ENCODE measurements at places on chromosomes 16 and 17.

DNA sequence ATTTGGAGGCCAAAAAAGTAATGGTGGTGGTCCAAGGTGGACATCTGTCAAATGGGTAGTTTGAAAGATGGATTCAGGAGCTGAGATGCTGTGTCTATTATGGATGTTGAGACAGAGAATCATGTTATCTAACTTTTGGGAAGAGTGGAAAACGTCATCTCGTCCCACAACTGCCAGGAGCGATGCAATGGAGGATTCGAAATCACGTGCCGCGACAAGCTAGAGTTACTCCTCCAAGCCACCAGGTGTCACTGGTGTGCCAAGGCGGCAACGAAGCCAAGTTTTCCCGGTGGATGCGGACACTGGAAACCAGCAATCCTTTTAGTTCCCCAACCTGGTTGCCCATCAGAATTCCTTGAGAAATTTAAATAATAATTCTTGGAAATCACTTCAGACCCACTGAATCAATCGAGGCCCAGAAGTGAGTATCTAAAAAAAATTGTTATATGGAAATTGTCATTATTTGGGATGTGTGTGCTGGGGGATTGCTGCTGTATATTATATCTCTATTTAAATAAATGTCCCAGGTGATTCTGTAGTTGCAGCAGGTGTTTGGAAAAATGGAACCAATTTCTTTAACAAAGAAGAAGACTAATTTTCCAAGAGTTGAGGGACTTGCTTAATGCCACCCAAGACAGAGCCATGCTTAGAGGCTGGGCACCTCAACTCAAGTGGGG is 206.1 kb downstream of the HAPSTR1 start:
- DNase-seq, result no peak

GRCh38 chr17:57369509-57369945 is 113.2 kb downstream of the MSI2 start:
- no peak for DNase-seq

DNA sequence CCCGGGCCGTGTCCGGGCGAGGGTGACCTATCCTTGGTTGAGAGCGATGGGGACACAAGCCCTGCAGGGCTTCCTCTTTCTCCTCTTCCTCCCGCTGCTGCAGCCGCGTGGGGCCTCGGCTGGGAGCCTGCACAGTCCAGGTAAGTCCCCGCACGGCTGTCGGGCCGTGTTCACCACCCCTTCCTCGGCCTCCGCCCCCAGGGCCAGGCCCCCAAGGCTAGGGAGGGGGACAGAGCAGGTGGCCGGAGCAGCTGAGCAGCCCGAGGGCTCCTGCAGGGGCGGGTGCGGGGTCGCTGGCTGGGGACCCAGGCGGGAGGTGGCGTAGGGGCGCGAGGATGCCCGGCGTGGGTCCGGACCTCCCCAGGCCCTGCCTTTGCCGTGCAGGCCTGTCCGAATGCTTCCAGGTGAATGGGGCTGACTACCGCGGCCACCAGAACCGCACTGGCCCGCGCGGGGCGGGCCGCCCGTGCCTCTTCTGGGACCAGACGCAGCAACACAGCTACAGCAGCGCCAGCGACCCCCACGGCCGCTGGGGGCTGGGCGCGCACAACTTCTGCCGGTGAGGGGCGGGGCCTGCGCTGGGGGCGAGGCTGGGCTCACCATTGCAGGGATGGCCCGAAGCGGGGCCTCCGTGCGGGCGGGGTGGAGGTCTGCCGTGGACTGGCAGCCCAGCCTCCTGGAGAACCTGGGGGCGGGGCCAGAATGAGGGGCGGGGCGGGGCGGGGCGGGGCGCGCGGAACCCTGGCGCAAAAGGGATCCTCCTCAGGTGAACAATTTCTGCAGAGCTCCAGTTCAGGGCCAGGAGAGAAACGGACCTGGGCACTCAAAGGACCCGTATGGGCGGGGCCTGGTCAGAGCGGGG is 631 bp downstream of the KREMEN2 start:
- DNase-seq, result no peak

- DNase-seq, result no peak
These were observed 157.7 kb downstream of the CMIP start for GRCh38 chr16:81602256-81602776.

GRCh38 chr16:27226476-27226875 is 23.1 kb downstream of the KDM8 start:
- no peak for DNase-seq

- no peak for DNase-seq
These were observed 684 bp downstream of the ZFP90 start for GRCh38 chr16:68539711-68540239.

GRCh38 chr16:84143784-84144199 is 1.2 kb downstream of the HSDL1 start:
- no peak for DNase-seq

DNA sequence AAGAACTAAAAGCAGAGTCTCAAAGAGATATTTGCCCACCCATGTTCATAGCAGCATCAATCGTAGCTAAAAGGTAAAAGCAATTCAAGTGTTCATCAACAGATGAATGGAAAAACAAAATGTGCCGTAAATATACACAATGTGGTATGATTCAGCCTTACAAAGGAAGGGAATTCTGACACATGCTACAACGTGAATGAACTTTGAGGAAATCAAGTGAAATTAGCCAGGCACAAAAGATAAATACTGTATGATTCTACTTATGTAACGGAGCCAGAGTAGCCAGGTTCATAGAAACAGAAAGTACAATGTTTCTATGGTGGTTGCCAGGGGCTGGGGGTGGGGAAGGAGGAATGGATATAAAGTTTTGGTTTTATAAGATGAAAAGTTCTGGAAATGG is 57.8 kb upstream of the IL34 start:
- no peak for DNase-seq

DNA sequence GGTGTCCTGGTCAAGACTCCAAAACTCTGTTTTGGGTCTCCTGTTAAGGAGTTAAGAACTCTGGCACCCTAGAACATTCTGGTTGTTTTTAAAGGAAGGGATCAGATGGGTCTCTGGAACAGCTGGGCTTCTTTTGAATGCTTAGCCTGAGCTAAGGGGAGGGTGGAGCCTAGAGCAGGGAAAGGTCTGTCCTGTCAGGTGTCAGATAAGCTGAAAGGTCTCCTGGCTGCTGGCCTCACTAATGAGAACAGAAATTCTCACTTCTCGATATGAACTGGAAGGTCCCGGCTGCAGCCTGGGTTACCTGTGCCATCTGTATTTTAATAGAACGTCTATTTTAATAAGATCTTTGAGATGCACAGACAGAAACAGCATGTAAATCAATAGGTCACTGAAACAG is 69.0 kb downstream of the RAP1GAP2 start:
- DNase-seq, result no peak

- no peak for DNase-seq
These were observed 4.3 kb upstream of the PITPNC1 start for GRCh38 chr17:67372751-67373150.

DNA sequence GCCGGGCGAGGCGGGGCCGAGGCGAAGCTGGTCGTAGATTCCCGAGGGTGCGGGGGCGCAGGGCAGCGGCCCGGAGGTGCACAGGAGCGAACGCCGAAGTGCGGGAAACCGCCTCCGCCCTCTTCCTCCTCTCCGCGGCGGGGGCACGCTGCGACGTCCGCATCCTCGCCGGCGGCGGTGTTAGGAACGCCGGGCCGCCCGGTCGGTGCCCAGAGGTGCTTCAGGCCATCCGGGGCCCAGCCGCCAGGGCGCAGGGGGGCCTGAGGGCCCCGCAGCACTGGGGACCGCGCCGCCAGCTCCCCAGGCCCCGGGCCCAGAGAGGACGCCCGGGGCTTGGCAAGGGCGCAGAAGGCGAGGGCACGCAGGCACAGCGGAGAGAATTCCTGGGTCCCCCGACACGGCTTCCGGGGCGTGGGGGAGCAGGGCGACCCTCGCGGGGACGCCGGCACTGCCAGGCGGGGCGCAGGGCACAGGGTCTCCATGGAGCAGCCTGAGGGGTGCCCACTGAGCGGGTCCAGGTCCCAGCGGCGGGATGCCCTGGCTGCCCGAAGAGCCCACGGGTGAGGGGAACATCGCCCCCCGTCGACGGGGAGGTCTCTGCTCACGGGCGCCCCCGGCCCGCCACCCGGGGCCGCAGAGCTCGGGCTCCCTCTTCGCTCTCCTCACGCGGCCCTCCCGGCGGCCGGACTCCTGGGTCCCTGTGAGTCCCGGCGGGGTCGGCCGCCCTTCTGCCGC is 576 bp downstream of the EPOP start:
- DNase-seq, result no peak

GRCh38 chr16:78953526-78953925 is 647.0 kb downstream of the MAF start:
- no peak for DNase-seq

GRCh38 chr17:41434415-41434814 is 6.4 kb downstream of the KRT38 start:
- DNase-seq, result no peak

GRCh38 chr16:87366288-87366687 is 17.3 kb downstream of the FBXO31 start:
- DNase-seq, result no peak

GRCh38 chr17:58699771-58700170 is 7.4 kb downstream of the RAD51C start:
- DNase-seq, result no peak

- no peak for DNase-seq
These were observed 939 bp downstream of the BCL6B start for GRCh38 chr17:7023576-7024401.

DNA sequence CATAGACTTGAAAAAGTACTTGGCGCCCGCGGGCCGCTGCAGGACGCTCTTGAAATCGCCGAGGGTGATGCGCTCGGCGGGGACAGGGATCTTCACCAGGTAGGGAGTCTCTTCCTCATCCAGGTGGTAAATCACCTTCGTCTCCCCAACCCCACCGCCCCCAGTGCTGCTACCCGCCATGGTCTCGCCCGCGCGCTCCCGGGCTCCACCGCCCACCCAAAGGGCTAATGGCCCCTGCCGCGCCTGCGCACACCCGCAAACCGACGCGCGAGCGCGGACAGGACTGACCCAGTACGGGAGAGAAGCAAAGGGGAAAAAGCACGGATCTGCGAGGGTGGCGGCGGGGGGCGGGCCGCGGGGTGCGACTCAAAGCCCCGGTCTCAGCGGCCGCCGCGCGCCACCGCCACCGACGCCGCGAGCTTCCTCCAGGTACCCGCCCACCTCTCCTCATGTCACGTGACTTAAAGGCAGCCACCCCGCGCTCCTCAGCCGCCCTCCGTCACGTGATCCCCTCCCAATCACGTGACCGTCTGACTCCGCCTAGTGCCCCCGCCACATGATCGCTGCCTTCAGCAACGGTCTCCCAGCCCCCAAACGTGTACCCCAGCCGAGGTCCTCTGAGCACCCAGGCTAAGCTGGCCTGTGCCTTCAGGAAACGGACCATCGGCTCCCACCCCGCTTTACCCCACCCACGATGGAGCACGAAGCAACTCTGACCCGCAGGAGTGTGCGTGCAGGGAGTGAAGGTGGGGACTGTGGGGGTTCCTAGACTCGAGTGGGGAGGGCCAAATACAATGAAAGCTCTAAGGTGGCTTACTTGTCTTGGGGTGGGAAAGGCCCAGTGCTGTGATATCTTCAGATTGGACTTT is at the start of gene DVL2:
DVL2 (minus strand) TSS at position 435 of the 869 bp plus-strand sequence; CDS start at position 180, 255 bp downstream.
- DNase-seq, result peak; percentile 87

GRCh38 chr16:11030990-11031510 is 86.7 kb downstream of the CLEC16A start:
- DNase-seq, result no peak

- DNase-seq, result no peak
These were observed 175.9 kb downstream of the XYLT1 start for GRCh38 chr16:17294856-17295255.

DNA sequence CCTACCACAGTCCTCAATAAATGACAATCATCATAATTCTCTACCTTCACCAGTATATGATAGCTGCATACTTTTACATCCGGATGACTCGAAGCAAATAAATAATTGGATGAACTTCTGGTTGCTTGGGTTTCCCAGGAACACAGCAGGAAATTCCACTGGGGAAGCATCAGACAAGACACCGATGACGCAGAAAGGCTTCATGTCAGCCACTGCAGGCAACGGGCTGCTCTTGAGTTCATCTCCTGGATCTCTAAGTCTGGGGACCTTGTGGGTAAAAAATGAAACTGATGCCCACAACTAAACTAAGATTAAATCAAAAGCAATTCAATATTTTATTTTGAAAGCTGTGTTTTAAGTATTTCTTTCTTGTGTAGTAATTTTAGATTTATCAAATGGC is 472.1 kb upstream of the C16orf82 start:
- no peak for DNase-seq

DNA sequence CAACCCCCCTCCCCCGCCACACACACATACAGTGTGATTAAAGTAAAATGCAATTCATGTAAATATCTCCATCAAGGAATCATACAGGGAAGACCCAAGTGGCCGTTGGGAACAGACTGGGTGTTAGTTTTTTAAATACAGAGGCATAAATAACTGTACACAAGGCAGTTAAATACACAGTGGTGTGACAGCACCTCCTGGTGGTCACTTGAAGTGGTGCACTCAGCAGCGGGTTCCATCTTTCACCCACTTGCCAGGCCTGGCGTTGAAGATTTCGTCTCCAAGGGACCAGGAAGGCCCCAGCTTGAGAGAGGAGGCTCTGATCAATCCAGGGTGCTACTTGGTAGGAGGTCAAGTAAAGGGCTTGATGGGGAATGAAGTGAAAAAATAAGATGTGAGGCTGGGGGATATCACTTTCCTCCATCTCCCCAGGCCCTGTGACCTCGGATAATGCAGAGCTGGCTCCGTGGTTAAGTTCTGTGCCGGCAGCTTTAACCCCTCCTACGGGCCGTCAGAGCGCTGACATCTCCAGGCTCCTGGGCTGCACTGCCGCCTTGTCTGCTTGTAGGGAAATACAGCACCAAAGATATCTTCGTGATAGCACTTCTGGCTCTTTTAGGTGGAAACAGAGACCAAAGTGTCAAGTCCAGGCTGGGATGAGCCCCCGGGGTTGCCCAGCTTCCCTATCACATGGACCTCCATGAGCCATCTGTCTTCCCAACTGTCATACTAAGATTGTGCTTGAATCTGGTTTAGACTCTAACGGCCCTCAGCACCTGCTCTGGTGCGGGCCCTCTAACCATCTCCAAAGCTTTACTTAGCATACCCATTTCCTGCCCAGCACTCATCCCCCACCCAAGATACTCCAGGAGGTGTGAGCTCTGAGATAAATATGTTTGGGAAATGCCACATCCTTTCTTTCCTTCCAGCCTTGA is 20.7 kb downstream of the LGALS9 start:
- DNase-seq, result no peak

DNA sequence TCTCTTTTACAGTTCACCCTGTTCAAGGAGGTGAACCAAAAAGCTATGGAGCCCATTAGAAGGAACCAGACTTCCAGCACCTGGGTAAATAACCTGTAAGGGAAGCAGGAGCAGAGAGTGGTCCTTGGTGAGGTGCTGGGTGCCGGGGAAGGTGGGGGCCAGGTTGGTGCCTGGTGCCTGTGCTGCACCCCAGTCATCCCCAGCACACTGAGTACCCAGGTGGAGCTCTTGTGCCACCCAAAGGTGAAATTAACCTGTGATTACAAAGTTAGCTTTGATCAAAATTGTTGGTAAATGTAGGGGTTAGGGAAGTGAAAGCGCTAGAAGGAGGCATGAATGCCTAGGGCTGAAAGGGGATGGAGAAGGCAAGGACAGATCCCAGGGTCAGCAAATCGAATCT is 58.6 kb downstream of the CDRT4 start:
- no peak for DNase-seq

GRCh38 chr17:50129728-50130558 is at the start of gene SAMD14:
SAMD14 (minus strand) TSS chr17:50130160; CDS start chr17:50124959, 5,201 bp downstream.
- no peak for DNase-seq

- no peak for DNase-seq
These were observed 527 bp downstream of the UNC45B start for GRCh38 chr17:35148144-35148543.

GRCh38 chr16:46843898-46844642 is 13.1 kb upstream of the C16orf87 start:
- no peak for DNase-seq

Measured in amniotic stem cell (primary cell).